ENCODE measurements at places on chromosomes 2 and 18.

- DNase-seq = peak; percentile 44
Measured at GRCh38 chr2:168526641-168527040, 70.6 kb downstream of the CERS6 start.

- no peak for DNase-seq
Measured at GRCh38 chr2:228827056-228827700, 443.9 kb downstream of the PID1 start.

DNA sequence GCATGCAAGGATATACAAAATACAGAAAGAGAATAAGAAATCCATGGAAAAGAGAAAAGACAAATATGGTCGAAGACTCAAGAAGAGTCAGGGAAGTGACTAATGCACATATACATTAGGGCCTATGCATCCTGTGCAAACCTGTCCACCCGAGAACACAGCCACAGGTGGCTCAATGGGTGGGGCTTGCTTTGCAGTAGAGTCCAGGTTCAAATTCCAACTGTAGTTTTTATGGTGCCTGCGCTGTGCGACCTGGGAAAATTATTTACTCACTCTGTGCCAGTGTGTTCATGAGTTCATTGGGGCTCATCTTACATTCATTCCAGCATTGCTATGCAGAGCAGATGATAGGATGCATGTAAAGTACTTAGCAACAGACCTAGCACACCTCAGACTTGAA, 244.7 kb downstream of the CTNNA2 start:
- DNase-seq = no peak

GRCh38 chr18:56139792-56140254, 498.6 kb downstream of the TXNL1 start:
- DNase-seq = peak; percentile 52

GRCh38 chr2:143087033-143087432, 42.2 kb upstream of the ARHGAP15 start:
- DNase-seq = no peak

DNA sequence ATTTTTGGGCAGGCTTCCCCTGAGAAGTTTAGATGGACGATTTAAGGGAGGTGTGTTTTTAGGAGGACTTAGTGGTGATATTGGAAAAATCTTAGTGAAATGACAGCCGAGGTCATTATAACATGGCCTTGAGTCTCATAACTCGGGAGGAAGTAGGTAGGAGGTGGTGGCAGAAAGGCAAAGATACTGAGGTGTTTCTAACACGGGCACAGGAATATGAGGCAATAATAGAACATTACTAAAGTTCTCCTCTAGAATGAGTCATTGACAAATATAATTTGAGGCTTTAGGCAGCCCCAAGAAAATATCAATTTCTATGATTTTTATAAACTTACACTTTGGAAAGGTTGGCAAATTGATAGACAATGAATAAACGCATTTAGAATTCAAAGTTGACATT, 146.1 kb upstream of the ZEB2 start:
- DNase-seq = no peak

- DNase-seq = no peak
Measured at GRCh38 chr18:76356666-76357065, 138.4 kb downstream of the ZNF516 start.

All from right cardiac atrium (tissue), 5 donors.